ENCODE measurements at places on chromosomes 2 and 18. TPM values are rescaled to one million over a fixed set of nuclear protein-coding genes. Genes with fewer than 3 reads are reported as not detected.

The FBLN7 gene
- total RNA-seq, result 0.07 TPM

DNA sequence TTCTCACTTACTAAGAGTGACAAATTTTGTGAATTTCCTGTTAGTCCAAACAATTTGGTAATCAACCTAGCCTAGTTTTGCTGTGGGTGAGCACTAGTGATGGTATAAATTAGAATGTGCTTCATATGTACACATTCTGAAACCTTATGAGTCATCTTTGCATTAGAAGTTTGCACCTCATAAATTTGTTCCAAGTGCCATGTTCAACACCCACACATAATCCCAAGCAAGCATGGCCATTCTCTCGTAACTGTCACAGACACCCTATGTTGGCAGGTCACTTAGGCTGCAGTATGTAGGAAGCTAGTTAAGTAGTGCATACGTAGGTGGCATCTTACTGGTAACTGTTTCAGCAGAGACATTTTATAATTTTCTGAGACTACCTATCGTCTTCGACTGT lies 46.9 kb downstream of the NAB1 start:
- no peak overlapping the region for H3K27ac ChIP-seq
- no peaks in the 10 kb centered on the region for H3K4me1 ChIP-seq
- H3K27me3 ChIP-seq, result no peaks in the 10 kb centered on the region
- DNase-seq, result no peak
- H3K36me3 ChIP-seq, result peaks cover 45% of the 10 kb centered on the region

GRCh38 chr2:70300771-70301343 lies 1.0 kb downstream of the FAM136A start:
- DNase-seq, result no peak
- no peaks in the 10 kb centered on the region for H3K27me3 ChIP-seq
- peaks cover 45% of the 10 kb centered on the region for H3K36me3 ChIP-seq
- no peaks in the 10 kb centered on the region for H3K4me1 ChIP-seq

DNA sequence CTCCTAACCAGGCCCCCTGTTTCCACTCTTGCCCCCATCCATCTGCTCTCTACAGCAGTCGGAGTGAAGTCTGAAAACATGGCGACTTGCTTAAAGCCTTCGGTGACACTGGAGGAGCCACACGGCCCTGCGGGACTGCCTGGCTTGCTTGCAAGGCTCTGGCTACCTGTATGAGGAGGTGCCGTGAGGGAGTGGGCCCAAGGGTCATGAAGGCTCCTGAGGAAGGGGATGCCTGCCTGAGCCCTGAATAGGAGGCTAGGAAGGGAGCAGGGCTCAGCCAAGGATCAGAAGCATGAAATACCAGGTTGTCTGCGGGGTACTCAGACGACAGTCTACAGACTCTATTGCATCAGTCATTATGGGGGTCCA lies 75.4 kb downstream of the EMX1 start:
- no peaks in the 10 kb centered on the region for H3K36me3 ChIP-seq
- no peak overlapping the region for H3K4me3 ChIP-seq
- H3K27me3 ChIP-seq, result no peaks in the 10 kb centered on the region
- no peak overlapping the region for H3K27ac ChIP-seq
- no peak for DNase-seq

All from MCF 10A (cell line).